ENCODE measurements at places on chromosomes 12 and 14.

DNA sequence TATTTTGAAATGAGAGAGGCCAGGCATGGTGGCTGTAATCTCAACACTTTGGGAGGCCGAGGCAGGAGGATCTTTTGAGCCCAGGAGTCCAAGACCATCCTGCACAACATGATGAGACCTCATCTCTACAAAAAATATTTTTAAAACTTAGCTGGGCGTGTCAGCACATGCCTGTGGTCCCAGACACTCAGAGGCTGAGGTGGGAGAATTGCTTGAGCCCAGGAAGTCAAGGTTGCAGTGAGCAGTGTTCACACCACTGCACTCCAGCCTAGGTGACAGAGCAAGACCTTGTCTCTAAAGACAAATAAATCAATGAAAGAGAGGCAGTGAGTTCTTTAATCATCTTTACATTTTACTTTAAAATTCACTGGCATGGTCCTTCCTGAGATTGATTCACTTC is 124.5 kb downstream of the DUSP6 start:
- no peak for DNase-seq

DNA sequence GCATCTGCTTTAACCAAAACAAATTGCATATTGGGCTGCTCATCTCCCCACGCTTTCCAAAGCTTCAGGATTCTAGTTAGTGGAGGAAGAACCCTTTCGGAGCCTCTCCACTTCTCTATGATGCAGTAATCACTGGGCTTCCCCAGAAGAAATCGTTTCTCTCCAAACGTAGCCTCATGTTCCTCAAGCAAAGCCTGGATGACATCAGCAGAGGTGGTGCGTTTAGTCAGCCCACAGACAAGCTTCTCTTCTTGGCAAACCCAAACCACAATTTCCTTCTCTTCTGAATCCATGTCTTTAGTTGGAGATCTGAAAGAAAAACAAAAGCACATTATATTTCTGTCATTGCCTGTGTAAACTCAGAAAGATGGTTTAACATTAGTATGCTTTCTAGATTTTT is 30.6 kb downstream of the RASSF9 start:
- no peak for DNase-seq

DNA sequence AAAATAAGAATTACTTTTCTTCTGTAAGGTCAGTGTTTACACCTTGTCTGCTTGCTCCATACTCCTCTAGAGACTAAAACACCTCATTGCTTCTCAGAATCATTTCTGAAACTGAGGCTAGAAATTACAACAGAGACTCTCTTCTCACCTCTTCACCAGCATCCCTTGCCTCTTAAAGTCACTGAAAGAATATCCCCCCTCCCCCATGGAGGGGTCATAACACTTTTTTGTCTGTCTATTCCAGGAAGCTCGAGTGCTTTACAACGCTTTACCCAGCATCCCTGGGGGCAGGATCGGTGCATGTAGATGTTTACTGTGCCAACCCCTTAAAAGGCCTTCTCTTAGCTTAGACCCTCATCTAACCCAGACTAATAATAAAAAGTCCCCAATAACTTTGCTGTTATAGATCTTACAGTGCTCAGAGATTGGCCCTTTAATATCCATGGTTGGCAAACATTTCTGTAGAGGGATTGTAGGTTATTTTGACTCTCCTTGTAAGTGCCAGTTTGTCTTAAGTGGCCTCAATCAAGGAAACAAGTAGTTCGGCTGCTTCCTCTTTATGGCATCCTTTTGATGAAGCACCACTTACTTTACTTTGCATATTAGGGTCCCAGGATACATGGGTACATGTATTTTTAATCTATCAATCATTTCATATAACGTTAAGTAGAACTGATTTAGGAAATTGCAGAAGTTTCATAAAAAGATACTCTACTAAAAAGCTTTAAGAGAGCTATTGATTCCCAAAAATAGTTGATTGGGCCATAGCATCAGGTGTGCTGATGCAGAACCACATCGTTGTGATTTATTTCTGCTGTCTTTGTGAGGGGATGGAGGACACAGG is 29.3 kb downstream of the PRKCH start:
- no peak for DNase-seq

DNA sequence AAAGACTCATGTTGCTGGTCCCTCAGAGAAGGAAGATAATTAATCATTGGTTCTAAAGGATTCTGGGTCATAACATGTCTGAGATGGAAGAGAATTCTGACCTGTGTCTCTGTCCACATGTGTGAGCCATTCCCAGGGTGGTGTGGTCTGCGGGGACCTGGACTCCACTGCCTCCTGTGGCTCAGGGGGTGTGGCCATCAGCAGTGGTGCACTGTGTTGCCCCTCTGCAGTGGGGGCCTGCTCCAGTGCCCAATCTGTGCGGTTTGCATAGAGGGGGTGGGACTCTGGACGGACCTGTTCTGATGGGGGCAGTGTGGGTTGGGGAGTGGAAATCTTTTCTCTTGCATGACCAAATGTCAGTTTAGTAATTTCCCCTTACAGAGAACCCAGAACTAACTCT is 13.5 kb downstream of the KRT85 start:
- DNase-seq = no peak

DNA sequence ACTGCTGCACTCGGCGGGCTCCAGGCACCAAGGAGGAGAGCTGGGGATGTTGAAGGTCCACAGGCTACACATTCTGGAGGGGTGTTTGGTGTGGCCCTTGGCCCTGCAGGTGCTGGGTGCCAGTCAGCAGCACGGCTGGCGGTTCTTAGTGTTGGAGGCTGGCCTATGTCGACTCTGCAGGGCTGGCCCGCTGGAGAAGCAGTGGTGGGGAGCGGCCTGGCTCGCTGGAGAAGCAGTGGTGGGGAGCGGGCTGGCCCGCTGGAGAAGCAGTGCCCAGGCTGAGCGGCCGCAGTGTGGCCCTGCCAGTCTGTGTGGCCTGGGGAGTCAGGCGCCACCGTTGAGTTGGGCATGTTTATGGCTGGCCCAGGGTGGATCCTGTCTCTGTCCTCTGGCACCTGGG is 27.3 kb downstream of the MTA1 start:
- DNase-seq = no peak

DNA sequence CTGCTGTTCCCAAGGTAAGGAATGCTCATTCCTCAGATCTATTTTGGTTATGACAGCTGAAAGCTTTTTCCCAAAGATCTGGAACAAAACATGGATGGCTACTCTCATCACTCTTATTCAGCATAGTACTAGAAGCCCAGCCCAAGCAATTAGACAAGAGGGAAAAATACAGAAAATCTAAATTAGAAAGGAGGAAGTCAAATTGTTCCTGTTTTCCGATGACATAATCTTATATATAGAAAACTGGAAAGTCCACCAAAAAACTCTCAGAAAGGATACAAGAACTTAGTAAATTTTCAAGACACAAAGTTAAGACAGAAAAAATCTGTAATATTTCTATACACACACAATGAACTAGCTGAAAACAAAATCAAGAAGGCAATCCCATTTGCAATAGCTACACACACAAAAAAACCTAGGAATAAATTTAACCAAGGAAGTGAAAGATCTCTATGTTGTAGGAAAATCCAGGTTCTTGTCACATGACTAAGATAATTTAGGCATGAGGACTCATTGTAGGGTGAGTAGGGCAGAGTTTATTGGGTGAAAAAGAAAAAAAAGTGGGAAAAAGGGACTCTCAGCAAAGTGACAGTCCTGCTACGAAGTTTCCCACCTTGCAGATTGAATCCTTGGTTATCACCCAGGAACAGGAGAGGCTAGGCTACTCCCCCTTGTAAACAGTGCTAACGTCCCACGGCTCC is 28.6 kb upstream of the KLRB1 start:
- no peak for DNase-seq

DNA sequence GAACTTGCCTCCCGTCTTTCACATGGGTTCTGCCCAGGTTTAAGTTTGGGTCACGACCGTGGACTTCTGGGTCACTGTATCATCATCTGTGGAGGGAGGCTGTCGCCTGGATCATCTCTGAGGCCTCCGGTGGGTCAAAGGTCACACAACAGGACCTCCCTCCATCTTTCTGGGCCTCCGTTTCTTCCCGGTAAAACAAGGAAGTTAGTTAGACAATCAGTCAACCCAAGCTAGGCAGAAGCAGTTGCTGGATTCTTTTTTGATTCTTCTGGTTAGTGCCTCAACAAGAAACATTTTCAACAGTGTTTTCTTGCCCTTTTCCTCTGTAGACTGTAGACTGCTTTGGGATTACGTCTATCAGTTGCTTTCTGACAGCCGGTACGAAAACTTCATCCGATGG is 186.6 kb upstream of the BCL2L14 start:
- DNase-seq = no peak

DNA sequence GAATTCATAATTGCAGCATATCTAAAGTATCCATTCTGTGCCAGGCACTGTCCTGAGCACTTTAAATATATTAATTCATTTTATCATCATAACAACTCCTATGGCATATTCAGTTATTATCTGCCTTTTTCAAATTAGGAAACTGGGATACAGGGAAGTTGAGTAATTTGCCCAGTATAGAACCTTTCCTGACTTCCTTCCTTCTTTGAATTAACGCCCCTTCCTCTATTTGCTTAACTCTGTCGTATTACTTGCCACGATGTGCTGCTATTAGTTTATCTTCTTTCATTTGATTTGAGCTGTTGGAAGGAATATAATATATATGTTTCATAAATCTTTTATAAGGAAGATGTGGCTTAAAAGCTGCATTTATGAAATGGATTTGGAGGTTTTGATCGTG is 25.4 kb upstream of the FAM177A1 start:
- no peak for DNase-seq

DNA sequence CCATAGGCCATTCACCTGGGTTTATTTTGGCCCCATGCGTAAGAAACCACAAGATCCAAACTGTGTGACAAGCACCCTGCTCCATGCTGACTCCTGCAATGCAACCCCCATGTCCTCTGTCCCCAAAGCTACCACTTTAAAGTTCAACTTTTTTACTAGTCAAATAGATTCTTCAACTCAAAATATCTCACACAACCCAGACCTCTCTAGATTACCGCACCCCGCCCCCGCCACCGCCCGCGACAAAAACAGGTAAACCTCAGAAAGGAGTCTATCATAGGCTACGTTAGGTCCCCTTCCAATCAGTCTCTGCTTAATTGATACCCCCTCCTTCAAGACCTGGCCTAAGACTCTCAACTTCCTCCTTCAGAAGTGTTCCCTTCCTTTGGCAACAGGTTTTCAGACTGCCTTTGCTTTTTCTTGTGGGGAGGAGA is 2.2 kb downstream of the ZFP36L1 start:
- DNase-seq = no peak

DNA sequence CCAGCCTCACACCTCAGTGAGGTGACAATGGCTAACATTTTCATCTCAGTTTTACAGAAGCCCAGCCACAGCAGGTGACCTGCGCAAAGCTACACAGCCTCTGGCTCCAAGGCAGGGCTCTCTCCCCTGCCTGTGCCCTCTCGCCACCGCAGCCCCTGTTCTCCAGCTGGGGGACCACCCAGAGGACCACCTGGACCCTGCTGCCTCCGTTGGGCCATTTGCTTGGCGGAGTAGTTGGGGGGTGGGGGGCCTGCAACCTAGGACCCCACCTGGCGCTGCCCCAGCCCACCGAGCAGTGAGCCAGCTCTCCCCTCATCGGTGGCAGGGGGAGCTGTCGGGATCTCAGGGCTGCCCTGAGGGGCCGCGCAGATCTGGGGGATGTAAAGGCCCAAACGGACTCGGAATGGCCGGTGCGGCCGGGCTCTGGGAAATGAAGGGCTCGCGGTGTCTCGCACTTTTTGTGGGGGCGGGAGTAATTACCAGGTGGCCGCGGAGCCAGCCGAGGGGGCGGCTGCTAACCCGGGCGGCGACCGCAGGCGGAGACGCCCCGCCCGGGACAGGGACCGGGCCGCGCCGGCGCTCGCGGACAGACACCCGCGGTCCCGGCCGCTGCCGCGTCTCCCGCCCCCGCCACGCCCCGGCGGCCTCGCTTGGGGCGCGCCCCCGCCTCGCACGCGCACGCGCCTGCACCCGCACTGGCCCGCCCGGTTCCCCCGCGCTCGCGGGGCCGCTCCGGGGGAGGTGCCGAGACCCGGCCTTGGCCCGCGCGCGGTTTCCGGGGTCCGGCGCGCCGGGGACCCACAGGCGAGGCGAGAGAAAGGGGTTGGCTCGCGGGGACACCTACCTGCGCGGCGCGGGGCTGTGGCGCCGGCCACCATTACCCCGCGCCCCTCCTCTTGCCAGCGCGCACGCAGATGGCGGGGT is 8.6 kb upstream of the GPR68 start:
- no peak for DNase-seq

DNA sequence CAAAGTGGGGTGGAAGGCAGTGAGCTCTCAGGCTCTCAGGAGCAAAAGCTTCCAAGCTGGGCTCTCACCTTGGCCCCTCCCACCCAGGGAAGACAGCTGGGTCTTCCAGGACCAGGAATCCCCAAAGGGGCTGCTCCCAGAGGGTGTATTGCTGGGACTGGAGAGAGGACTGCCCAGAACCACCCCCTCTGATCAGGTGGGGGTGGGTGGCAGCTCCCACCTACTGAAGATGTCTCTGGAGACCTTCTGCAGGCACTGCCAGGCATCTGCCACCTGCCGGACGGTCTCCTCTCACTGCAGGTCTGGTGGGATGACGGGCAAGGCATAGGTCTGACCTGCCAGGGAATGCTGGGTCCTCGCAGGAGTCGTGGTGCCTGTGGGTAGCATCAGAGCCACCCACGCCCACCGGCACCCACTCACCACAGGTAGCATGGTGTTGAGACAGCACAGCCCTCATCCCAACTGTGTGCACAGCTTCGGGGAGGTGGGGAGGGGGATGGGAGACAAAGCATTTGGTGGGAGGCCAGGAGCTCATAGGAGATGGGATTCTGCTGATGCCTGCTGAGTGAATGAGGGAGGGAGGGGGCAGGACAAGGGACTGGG is 103.2 kb downstream of the SINHCAF start:
- DNase-seq = no peak

DNA sequence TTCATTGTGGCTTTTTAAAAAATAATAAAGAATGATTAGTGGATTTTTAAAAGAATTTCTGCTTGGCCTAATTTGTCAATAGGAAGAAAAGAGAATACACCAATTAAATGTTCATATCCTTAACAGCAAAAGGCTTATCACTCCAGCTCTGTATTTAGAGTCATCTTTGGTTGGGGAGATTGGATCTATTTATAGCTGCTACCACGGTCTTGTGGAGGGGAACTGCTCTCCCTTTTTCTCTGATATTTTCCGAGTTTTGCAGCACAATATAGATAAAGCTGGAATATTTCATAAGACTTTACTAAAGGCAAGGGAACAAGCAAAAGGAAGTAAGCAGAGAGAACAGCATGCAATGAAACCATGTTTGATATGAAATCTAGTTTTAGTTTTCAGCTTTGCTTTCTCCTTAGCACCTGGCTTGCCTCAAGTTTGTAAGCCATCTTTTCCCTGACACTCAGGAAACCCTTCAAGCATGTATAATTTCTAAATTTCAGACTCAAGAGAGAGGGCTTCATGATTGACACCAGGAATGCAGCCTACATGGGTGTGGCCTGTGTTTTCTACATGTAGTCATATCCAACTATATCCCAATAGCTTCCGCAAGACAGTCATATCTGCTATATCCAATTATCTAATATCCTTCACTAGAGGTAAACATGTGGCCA is 35.2 kb downstream of the BRMS1L start:
- no peak for DNase-seq

GRCh38 chr12:92340441-92341064 is 194.9 kb upstream of the BTG1 start:
- DNase-seq = no peak

GRCh38 chr12:100324498-100324897 is 32.4 kb upstream of the SLC17A8 start:
- no peak for DNase-seq

GRCh38 chr12:58252914-58253313 is 311.5 kb downstream of the ATP23 start:
- no peak for DNase-seq
